Vagina (tissue), 2 donors: ENCODE measurements at places on chromosomes 7 and 10. TPM values are rescaled to one million over a fixed set of nuclear protein-coding genes. Genes with fewer than 3 reads are reported as not detected.

TIMM23 gene
- 47.6 TPM for total RNA-seq

CD36 gene
- total RNA-seq: 102 TPM

KLF14 gene
- total RNA-seq: not detected

C10orf105 gene
- total RNA-seq: 0.49 TPM

SLC26A3 gene
- total RNA-seq: not detected

IL15RA gene
- 41.0 TPM for total RNA-seq

IQUB gene
- 0.98 TPM for total RNA-seq

MOGAT3 gene
- total RNA-seq: not detected

GARIN1A gene
- total RNA-seq: 1.5 TPM

MGAM2 gene
- total RNA-seq: not detected

NUDT13 gene
- total RNA-seq: 2.9 TPM

SLC13A4 gene
- not detected for total RNA-seq

IDI2 gene
- not detected for total RNA-seq

LIPM gene
- total RNA-seq: not detected

COBL gene
- 9.3 TPM for total RNA-seq

PNLIPRP3 gene
- 2.2 TPM for total RNA-seq

MEOX2 gene
- total RNA-seq: 1.7 TPM

IMPDH1 gene
- total RNA-seq: 52.3 TPM

FOXL3 gene
- total RNA-seq: not detected

PDE6C gene
- not detected for total RNA-seq

ZNF655 gene
- 144 TPM for total RNA-seq

CALML3 gene
- 50.6 TPM for total RNA-seq

MCM10 gene
- 0.98 TPM for total RNA-seq

SLC18A3 gene
- total RNA-seq: 0.49 TPM

KIAA1549 gene
- 2.9 TPM for total RNA-seq

CLRN3 gene
- total RNA-seq: not detected

CRTAC1 gene
- total RNA-seq: 2.5 TPM

EN2 gene
- total RNA-seq: 0.98 TPM

CPA2 gene
- total RNA-seq: not detected

HYCC1 gene
- total RNA-seq: 23.6 TPM

SPAG6 gene
- total RNA-seq: not detected

EBLN1 gene
- total RNA-seq: not detected

CALHM1 gene
- total RNA-seq: not detected

SPOCK2 gene
- 46.9 TPM for total RNA-seq

ASAH2 gene
- total RNA-seq: 2.5 TPM

OPN4 gene
- total RNA-seq: not detected

ELFN1 gene
- total RNA-seq: 2.2 TPM

EGFR gene
- total RNA-seq: 130 TPM

THSD7A gene
- total RNA-seq: 9.3 TPM

NACAD gene
- 9.6 TPM for total RNA-seq

BLNK gene
- total RNA-seq: 8.8 TPM

LIPK gene
- total RNA-seq: not detected
